ENCODE measurements at places on chromosomes 16 and 17.
A peak's percentile ranks its signal among the peaks of the same experiment; 100 is the strongest.

DNA sequence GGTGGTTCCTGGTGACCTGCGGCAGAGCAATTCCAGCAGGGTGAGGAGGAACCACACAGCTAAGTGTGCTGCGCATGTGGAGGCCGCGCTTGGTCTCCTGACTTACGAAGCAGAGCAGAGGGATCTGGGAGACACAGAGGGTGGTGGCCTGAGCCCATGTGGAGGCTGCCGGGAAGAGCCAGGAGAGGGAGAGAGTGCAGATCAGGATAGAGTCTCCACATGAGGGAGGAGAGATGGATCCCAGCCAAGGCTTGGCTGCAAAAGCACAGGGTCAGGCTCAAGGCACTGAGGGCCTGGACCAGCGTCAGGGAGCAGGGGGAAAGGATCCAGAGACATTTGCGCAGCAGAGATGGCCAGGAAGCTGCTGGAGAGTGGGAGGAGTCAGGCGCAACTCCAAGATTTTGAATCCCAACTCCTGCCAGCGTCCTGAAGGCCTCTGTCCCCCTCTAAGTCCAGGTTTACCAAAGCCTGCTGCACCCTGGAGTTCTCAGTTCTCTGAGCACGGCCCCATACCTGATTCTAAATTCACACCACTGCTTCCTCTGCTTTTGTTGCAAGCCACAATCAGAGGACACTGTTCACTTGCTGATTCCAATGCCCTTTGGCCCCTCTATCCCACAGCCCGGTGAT is 11.3 kb upstream of the MLLT6 start:
- no peak for DNase-seq

- peak; percentile 37 for DNase-seq
Observed at GRCh38 chr17:557371-557770, 157.3 kb downstream of the VPS53 start.

DNA sequence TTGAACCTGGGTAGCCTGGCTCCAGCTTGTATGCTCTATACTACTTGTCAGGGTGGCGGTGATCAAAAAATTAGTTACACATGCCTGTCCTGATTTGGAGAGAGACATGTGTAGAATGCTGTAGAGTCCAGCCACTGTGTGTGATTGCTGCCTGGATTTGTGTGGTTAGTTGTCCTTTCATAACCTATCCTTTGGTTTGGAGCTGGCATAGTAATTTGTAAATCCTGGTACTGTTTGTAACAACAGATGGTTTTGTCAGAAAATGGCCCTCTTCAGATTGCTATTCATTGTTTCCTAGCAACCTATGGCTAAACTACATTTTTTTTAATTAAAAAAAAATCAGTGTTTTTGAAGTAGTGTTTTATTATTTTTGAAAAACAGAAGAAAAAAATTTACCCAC is 30.5 kb downstream of the ETV4 start:
- no peak for DNase-seq

GRCh38 chr16:53881371-53881770 is 177.4 kb downstream of the FTO start:
- DNase-seq = peak; percentile 77

DNA sequence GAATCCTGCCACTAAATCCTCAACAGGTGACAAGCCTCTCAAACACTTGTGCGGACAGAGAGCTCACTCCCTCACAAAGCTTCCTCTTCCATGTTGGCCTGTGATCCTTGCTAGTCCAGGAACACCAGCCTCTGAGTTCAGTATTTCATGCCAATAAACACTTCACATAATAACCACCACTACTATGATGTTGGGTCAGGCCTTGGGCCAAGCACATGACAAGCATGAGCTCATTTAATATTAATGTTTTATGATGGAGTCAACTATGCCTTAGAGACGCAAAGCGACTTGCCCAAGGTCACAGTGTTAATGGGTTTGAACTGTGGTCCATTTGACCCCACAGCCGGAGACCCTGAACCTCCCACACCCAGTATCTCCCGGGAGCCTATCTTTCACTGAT is 129.1 kb downstream of the GAS7 start:
- DNase-seq = no peak

GRCh38 chr17:36128411-36128978 is 24.9 kb downstream of the CCL4 start:
- DNase-seq = peak; percentile 9

DNA sequence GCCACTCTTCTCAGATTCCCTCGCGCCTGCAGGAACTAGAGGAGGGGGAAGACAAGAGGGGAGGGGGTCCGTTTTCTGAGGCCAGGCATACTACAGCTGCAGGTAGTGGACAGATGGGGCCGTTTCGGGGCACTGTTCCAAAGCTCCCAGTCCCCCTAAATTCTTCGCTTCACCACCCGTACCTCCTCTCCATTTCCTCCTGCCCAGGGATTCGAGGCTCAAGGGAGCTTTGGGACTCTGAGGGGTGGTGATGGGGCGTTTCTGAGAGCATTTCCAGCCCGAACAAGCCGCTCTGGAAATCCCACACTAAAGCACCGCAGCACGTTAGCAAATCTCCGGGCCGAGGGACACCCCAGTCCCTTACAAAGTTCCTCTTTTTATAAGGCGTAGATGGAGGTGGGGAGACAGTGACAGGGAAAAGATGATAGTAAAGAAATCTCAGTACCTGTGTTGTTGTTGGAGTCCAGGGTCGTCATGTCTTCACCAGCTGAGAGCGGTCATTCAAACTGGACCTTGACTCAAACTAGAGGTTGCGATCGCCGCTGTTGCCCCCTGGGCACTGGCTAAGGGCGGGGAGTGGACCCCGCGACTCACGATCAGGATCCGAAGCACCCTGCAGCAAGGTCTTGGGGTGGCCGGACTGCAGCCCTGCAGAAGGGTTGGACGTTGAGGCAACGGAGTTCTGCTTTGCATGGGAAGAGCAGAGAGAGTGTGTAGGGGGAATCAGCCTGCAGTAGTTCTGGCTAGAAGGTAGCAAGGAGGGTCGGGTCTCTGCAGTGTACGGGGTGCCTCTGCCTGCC is 570 bp downstream of the NR1D1 start:
- DNase-seq = no peak

All from fibroblast of skin of back (primary cell).